Stimulated activated naive CD4-positive, alpha-beta T cell (primary cell): ENCODE measurements at places on chromosomes 5 and 9.

DNA sequence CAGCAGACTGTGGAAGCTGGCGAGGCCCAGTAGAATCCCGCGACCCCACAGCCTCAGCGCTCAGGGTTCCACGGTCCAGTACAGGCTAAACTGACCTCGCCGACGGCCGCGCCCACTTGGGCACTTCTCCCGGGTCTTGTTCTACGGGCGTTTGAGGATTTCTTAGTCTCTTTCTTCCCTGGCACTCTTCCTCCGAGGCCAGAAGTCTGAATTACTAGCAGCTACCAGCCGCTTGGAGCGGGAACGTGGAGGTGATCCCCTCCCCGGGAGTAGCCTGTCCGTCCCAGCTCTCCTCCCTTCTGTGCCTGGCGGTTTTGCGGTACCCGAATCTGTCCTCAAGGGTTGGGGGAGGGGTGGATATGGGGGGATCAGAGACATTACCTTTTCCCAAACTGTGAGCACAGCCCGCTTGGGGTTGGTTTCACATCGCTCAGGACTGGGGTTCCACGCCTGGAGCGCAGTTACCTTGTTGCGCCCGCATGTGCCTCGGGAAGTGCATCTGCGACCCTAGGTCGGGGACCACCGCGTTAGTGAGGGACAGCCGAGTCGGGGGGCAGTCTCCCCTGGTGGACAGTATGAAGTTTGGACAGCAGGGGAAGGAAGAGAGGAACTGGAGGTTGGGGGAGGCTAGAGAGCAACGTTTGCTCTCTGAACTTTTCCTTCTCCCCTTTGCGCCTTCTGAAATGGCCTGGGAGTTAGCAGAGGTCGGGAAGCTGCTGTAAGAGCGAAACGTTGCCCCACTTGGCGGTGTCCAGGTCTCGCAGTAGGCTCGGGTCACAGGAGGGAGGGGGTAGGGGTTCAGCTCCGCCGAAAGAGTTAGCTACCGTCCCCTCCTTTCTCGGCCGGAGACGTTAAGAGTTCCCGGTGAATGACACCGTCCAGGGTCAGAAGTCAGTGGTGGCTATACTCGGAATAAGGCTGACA, 190.8 kb downstream of the MEF2C start:
- no peak for DNase-seq

- DNase-seq = no peak
These were observed 139.6 kb upstream of the RANBP3L start for GRCh38 chr5:36441280-36441679.

- no peak for DNase-seq
These were observed 80.6 kb upstream of the IL6ST start for GRCh38 chr5:56075361-56075760.

GRCh38 chr5:139131465-139131864, 66.7 kb downstream of the SIL1 start:
- DNase-seq = no peak

GRCh38 chr5:170636206-170636605, 132.4 kb downstream of the KCNIP1 start:
- DNase-seq = no peak

GRCh38 chr5:169811023-169811422, 169.3 kb downstream of the INSYN2B start:
- no peak for DNase-seq

DNA sequence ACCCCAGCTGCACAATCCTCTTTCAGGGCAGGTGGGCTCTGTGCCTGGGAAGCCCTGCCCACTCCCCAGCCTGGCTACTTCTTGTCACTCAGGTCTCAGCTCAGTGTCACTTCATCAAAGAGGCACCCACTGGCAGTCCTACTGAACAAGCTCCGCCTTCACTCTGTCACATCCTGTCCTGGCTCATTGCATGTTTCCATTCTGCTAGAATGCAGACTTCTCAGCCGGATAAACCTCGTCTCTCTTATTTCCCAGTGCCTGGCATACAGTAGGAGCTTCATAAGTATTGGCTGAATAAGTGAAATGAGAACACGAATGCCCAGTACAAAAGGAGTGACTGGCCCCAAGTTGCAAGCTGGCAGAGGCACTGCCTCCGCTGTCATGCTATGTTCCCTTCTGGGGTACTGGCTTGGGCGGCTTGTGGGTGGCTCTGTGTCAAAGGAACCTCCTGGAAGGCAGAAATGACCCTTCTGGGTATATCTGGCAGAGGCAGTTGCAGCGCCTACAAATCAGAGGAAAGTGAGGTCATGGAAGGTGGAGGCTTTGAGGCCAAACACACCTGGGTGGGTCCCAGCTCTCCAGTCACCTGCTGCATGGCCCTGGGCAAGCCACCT, 98.3 kb upstream of the PHYKPL start:
- no peak for DNase-seq

DNA sequence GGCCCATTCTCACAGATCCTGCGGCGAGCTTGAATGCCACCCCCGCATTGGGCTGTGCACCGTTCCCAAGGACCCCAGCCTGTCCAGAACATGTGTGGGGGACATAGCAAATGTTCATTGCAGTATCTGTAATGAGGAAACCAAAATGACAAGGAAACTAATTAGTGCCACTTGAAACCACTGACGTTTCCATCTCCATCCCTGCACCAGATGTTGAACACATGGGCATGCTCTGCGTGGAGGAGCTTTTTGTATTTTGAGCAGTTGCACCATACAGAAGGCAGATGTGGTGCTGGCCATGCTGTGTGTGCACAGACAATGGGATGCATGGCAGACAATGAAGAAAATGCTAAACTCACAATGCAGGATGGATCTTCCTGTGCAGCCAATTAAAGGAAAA, 437.7 kb downstream of the SEMA5A start:
- DNase-seq = no peak

GRCh38 chr5:139668924-139669661, 20.9 kb downstream of the CXXC5 start:
- DNase-seq = no peak

GRCh38 chr5:74402553-74402952, 238.0 kb downstream of the ENC1 start:
- no peak for DNase-seq

DNA sequence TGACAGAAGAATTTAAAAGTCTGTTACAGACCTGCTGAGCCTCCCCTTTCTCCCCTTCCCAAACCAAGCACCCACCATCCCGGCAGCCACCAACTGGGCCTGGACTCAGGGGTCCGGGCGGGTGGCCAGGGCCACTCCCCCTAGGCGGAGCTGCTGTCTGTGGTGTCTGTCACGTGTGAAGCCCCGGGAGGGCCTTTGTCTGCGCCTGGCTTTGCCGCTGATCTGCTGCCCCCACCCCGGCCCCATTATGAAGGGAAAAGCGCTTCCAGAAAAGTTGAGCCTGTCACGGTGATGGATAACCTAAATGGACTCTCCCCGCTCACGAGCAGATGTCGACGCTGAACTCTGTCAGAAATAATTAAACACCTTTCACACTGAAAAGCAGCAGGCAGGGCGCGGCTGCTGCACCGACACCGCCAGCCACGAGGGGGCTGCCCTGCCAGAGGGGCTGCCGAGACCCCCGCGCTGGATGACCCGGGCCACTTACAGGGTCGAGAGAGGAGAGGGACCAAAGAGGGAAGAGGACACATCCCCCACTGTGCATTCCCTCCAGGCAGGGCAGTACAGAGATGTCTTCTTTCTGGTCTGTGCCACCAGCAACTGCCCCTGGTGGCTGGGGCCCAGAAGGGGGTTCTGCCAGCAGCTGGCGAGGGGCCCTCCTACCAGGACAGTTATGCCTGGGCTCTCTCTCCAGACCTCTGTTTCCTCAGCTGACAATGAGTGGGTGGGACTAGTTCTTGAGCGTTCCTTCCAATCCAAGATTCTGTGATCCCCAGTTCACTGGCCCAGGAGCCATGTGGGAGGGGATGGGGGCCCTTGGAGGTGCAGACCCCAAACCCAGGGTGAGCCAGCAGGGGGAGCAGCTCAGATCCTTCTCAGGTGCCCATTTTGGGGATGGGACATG, 36.0 kb upstream of the BARHL1 start:
- no peak for DNase-seq

GRCh38 chr9:22617156-22617555, 170.5 kb downstream of the DMRTA1 start:
- no peak for DNase-seq

DNA sequence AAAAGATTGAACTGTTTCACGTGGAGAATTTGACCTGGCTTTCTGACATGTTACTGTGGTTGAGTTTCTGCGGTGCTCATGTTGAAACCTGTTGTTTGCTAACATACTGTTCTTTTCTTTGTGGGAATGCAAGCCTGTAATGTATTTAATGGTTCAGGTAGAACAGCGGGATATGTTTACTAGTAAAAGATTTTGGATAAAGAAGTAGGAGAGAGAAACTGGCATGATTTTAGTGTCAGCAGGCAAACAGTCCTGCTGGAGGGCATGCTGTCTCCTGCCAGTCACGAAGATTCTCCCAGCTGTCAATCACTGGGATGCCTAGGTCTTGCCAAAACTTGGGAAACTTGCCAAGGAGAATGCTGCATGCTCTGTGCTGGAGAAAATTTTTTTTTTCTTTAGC, 263.5 kb downstream of the TAF11L14 start:
- DNase-seq = no peak

GRCh38 chr5:53368516-53368915, 111.9 kb upstream of the FST start:
- no peak for DNase-seq

GRCh38 chr9:78592811-78593210, 295.9 kb downstream of the PSAT1 start:
- DNase-seq = no peak

DNA sequence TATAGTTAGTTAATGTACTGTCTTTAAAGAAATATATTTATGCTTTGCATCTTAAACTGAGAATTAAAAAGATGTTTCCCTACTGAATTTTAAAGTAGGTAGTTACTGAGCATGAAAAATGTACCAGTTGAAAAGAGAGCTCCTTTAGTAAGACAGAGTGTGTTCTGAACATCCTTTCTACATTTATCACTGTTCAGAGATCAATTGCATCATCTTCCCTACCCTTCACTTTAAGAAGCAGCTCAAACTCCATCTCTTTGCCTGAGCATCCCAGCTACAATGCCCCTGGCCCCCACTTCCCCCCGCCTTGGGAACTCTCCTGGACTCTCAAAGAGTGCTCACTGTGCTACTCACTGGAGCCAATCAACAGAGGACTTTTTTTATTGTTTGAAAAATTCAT, 164.7 kb downstream of the GNAQ start:
- DNase-seq = no peak

GRCh38 chr5:154110107-154110453, 71.3 kb downstream of the MFAP3 start:
- no peak for DNase-seq

- no peak for DNase-seq
These were observed 280.4 kb upstream of the PTGER4 start for GRCh38 chr5:40399349-40399748.

DNA sequence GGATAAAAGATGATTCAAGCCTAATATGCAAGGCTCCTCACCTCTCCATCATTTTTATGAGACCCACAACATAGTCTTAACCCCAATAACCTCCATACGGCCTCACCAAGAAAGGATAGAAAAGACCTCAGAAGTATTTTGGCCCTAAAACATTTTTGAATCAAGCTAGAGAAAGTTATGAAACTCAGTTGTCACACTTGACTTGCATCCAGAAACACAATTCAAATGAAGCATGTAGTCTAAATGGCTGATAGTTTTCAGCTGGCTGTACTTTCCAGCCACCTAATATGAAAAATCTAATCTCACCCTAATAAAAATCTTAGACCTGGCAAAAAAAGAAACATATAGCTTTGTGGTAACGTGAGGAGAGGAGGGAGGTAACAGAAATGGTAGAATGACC, 116.1 kb downstream of the ARL15 start:
- DNase-seq = no peak

DNA sequence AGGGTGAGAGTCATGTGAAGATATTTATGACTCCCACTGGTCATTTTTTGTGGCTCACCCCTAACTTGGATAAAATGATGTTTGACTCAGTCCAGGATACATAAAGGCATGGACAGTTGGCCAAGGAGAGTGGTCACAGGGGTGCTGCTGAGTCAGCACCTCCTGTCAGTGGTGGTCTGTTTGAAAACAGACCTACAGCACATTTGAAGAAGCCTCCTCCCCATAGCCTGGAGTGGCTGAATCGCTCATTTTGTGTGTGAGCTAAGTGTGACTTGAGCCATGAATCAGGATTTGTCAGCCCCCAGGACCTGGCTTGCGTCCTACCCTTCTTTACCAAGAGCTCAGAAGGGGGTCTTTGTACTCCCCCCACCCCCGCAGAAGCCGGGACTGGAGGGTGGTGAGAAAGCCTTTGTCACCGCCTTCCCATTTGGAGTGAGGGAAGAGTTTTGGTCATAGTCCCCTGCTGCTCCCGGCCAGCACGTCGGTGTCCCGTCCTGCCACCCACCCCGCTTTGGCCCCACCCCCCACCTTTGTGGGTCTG, 35.6 kb downstream of the TRIO start:
- no peak for DNase-seq

GRCh38 chr5:88486431-88486830, 217.8 kb upstream of the TMEM161B start:
- no peak for DNase-seq

DNA sequence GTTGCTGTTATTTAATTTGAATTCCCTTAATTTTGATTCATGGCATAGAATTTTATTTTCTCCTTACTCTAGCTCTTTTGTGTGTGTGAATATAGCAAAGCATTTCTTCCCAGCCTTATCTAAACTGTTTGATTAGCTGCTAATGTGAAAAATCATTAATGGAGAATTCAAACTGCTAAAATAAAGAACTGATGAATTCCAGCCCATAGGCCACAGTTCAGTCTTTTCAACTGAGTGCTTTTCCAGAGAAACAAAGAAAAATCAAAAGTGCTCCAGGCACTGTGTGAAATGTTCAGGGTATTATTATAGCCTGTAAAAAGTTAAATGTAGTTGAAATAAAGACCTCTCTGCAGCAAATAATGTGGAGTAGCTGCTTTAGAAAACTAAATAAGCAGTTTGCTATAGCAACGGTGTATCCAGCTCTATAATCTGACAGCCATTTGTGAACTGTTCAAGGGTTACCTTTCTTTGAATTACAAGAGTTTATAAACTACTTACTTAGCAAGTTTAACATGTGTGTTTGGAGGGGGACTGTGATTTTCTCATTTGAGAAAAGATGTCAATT, 123.8 kb downstream of the GIN1 start:
- DNase-seq = no peak

DNA sequence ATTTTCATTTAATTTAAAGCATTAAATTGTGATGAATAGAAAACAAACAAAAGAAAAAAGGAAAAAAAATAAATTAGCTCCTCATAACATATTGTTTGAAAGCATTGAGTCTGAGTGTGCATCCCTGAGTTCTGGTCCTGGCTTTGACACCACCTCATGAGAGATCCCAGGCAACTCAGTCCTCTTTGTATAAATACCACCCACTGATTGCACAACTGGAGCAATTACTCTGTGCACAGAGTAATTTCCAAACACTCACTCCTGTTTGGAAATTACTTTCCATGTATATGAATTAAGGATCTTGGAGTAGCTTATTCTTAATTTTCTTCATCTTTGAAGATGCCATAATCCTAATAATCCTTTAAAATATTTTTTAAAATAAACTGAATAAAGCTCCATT, 59.4 kb upstream of the C5orf46 start:
- no peak for DNase-seq

DNA sequence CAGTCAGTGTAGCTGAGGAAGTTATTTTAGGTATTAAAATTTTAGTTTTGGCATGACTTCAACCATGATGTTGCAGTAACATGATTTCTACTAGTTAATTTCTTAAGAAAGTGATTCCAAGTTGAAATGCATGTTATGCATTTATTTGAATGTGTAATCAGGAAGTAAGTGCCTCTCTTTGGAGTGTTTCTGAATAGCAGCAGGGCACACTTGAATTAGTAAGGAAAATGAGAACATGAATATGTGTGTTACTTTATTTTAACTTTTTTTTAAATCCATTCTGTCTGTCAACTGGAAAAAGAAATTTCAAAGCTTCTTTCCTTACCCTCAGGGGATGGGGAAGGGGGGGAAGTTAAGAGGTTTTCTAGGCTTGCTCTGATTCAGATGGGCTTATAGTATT, 40.4 kb downstream of the CTNNA1 start:
- DNase-seq = no peak
